Stimulated activated CD8-positive, alpha-beta memory T cell treated with anti-CD3 and anti-CD28 coated beads, Interleukin-2, amount 100 ng/mL, for 1 hour (primary cell): ENCODE measurements at places on chromosomes 3 and 15.

DNA sequence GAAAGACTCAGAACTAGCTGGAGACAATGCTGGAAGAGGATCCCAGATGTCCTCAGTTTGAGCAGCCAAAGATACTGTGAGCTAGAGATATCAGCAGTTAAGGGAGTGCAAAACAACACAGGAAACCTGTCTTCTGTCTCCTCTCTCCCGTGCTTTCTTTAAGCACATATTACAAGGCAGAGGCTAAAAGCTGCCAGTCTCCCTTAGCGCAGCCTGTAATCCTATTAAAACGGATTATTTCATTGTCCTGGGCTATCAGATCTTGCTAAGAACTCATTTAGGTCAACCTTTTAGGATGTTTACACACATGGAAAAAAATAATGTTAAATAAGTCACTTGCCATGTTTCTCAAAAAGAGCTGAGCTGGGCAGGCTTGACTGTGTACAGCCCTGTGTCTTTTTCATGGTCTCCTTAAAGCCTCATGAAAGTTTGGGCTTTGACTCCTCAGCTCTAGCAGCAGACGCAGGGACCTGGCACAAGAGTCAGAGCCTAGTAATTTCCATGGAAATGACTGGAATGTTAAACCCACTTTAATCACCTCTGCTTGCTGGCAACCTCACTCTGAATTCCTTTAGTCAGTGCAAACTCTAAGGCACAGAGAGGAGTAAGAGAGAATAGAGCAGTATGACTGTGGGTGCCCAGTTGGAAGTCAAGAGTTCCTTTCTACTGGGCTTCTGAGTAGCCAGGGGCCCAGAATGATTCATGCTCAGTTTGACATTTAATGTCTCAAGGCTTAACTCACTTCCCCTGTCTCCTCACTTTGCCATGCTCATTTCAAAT lies 491.9 kb downstream of the NTRK3 start:
- no peak for DNase-seq

DNA sequence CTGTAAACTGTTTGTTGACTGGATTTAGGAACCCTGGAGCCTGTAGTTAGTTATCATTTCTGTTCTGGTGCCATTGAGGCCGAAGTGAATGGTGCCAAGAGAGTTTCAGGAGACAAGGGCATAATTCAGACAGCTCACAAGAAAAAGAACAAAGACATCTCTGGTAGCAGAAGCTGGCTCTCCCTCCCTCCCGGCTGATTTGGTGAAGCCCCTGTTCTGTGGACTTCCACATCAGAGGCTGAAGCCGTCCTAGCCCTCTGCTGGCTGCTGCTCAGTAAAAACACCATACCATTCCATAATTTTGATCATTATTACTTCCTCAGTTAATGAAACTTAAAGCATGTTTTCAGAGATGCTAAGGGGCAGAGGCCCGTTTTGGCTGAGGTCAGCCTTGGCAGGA lies 381.2 kb upstream of the WNT5A start:
- no peak for DNase-seq

DNA sequence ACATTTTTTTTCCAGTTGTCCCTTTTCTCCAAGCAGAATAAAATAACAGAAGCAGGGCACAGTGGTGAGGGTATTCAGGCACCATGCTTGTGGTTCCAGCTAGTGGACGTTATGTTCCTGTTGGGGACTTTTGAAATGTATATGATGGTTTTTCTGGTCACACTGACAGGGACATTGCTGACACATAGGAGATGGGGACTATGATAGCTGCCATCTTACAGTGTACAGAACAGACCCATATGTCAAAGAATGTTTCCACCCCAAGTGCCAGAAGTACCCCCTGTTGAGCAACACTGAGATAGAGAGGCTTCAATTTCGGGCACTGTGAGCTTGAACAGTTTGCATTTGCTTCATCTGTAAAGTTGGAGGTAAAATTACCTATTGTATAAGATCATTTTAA lies 38.6 kb downstream of the MCTP2 start:
- no peak for DNase-seq

DNA sequence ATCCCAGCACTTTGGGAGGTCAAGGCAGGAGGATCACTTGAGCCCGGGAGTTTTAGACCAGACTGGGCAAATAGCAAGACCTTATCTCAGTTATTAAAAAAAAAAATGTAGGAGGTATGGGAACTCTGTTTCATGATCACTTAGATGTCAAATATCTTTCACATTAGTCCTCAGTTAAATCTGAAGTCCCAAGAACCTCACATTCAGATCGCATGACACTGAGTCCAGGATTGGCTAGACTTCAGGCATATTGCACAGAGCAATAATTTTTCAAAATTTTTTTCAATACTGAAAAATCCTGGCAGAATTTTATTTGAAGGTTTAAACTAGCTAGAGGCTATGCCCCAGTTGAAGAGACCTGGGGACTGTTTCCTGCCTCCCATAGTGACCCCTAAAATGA lies 56.3 kb upstream of the ZNF148 start:
- DNase-seq = no peak

GRCh38 chr3:109910772-109911171 lies 573.4 kb upstream of the DPPA4 start:
- no peak for DNase-seq

DNA sequence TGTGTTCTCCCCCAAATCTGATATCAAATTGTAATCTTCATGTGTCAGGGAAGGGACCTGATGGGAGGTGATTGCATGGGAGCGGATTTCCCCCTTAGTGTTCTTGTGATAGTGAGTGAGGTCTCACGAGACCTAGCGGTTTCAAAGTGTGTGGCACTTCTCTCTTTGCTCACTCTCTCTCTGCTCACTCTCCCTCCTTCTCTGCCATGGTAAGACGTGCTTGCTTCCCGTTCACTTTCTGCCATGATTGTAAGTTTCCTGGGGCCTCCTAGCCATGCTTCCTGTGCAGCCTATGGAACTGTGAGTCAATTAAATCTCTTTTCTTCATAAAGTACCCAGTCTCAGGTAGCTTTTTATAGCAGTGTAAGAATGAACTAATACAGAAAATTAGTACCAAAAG lies 30.6 kb upstream of the OR5H6 start:
- DNase-seq = no peak

- DNase-seq = no peak
Observed at GRCh38 chr15:70133296-70133695, 35.6 kb upstream of the TLE3 start.

DNA sequence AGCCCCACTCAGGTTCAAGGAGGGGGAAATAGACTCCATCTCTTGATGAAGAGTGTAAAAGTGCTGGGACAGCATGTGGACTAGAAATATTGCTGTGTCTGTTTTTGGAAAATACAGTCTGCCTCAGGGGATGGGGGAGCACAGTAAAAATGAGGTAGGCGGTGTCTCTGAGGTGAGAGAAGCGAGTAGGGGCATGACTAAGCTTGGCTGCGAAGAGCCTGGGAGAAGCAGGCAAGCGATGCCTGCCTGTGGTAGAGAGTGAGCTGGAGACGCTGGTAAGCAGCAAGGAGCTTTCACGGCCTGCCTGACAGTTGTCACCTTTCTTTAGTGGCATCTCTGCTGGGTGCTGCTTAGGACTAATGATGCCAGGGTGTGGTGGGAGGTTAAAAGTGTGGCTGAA lies 49.0 kb upstream of the DCLK3 start:
- DNase-seq = no peak

DNA sequence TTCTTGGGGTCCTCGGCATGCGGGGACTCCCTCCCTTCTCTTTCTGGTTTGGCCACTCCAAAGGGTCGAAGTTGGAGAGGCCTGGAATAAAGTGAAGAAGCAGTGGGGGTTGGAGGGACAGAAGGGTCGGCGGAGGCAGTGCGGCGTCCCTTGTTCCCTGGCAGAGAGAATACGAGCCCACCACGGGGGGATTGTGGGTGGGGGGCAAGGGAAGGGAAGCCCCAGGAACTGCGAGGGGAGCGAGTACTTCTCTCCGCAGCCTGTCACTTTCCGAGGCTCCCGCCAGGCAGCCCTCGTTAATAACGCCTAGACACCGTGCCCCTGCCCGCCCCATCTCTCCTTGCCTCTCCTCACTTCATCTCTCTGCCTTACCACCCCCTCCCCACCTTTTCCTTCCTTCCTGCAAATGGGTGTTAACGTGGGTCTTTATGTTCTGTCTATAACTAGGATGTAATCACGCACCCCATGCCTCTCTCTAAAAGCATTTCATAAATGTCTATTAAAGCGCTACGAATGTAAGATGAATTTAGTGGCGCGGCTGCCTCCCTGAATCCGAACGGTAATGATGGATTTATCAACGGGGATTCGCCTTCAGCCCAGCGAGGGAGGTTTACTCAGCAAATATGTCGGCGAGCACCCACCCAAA lies 13.7 kb downstream of the NR2F2 start:
- DNase-seq = no peak

DNA sequence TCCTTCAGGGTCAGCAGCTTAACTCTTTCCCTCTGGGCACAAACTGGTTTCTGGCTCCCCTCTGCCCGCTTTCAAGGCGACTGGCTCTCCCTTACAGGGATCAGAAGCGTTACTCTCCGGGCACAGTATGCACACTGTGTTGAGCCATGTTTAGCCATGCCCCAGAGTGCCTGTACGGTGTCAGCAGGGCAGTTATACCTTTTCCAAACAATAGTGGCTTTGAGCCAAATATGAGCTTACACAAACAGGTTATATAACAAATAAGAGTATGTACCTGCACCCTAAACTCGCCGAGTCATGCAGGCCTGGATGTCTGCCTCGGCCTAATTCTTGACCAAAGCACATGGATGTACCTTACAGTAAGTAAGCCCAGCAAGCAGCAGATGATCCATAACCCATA lies 175.6 kb upstream of the ANKRD28 start:
- DNase-seq = no peak

DNA sequence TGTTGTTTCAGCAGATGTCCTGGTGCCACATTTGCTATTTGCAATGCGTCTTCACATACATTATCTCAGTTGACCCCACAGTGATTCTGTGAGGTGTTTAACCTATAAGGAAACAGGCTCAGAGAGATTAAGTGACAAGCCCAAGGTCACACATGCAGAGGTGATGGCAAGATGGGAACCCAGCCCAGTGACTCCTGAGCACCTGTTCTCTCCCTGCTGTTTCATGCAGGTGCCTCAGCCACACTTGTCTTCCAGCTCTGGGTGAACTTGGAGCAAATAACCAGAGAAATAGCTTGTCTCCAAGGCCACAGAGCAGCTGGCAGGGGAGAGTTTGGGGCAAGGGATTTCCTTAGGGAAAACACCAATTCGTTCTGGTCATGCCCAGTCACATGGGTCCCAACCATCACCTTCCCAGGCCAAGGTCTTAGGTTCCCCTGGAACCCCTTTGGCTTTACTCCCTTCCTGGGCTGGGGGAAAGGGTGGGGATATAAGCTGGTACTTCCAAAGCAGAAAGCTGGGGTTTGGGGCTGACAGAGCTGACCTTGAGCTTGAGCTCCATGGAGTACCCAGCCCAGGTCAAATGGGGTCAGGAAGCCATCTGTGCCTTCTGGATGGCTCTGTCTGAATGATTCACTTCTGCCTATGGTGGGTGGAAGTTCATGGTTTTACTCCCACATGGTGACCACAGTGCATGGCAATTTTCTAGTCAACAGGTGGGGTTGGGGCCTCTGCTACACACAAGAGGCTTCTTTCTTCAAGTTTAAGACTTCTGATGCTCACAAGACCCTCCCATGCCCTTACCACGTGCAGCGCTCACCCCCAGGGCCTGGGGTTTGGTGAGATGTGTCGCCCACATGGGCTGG lies 22.4 kb downstream of the LIPC start:
- DNase-seq = no peak

- DNase-seq = no peak
Observed at GRCh38 chr3:8298021-8298954, 203.3 kb upstream of the LMCD1 start.

- DNase-seq = no peak
Observed at GRCh38 chr15:88012688-88013087, 243.9 kb downstream of the NTRK3 start.

- no peak for DNase-seq
Observed at GRCh38 chr3:17115186-17115585, 230.4 kb downstream of the PLCL2 start.

DNA sequence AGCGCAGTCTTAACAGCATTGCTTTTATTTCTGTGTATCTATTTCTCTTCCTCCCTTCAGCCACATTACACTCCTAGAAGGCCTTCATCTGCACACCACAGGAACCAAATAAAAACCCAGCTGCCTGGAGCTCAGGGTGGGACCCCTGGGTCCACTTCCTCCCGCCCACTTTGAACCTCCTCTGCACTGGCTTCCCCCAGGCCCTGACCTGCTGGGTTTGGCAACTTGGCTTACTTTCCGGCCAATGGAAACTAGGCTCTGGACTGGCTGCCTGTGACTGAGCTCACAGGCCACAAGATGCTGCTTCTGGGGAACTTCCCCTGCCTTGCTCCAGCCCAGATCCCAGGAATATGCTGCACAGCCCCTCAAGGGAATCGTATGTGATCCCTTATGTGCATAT lies 89.8 kb downstream of the SEMA5B start:
- no peak for DNase-seq

DNA sequence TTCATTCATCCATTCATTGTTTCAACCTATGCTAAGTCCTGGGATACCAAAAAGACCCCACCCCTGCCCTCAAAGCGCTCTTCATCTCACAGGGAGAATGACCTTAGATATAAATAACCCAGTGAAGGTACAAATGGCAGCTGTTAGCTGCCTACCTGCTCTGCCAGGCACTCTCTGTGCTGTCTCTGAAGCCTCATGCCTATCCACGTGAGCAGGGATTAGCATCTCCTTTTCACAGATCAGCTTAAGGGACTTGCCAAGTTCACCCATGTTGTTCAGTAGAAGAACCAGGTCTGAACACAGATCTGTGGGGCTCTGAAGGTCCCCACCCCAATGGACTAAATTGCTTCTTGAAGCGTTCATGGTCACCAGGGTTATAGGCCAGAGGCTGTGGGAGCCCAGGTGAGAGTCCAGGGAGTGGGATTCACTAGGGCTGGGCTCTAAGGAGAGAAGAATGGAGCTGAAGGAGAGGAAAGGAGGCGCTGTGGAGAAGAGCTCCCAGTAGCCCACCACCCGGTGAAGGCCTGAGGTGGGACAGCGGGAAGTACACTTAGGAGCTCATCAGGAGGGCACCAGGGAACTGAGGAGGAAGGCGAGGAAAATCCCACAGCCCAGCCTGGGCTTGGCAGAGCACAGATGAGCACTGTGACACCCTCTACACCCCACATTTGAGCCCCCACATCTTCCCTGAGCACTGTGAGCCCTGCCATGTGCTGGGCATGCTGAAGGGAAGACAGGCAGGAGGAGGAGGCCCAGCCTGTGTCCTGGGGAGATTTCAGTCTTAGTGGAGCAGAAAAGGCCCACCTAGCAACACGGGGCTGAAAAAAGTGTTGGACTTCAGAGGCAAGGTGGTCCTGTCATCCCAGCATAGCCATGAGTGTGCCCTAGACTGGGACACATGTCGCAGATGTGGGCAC lies 20.4 kb downstream of the RBP1 start:
- no peak for DNase-seq

DNA sequence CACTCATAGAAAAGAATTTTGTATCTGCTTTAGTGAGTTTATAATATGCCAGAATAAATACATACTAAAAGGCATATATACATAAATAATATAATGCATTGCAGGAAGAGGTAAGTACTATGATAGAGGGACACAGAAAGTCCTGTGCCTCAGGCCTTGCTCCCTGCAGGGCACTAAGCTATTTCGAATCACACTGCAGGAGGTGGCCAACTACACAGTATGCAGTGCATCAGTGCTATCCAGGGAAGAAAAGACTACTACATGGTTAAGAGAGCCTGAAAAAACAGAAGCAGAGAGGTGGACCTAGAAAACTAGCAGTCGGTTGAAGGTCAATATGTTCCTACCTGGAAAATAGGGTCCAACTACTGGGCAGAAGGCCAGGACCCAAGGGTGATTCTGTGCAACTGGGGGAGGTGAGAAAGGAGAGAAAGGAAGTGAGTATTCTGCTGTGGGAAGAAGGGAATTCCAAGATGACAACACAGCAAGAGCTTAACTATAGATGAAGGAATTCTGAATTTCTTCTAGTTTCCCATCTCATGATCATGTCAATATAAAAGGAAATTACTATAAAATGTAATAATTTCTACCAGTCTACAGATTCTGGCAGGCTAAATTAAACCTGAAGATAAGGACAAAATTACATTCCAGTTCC lies 218.0 kb downstream of the ZBTB20 start:
- DNase-seq = no peak
